ENCODE measurements at places on chromosomes 5 and 9.

DNA sequence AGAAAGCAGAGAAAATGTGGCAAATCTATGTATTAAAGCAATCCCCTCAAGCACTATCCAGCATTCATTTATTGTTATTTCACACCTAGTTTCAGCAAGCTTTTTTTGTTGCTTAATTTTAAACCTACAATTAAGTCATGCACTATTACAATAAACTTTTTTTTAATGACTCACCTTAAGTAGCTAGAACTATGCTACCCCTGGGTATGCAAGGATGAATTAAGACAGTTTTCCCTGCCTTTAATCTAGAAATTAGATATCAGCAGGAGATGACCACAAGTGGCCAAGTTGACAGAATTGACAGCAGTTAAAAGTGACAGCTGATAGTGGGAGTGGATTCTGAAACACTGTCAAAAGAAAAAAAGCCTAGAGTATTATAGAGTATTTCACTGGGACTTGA is 20.0 kb downstream of the ITGA1 start:
- DNase-seq = no peak

- DNase-seq = no peak
Observed at GRCh38 chr9:9122230-9122875, 1322.8 kb upstream of the DMAC1 start.

DNA sequence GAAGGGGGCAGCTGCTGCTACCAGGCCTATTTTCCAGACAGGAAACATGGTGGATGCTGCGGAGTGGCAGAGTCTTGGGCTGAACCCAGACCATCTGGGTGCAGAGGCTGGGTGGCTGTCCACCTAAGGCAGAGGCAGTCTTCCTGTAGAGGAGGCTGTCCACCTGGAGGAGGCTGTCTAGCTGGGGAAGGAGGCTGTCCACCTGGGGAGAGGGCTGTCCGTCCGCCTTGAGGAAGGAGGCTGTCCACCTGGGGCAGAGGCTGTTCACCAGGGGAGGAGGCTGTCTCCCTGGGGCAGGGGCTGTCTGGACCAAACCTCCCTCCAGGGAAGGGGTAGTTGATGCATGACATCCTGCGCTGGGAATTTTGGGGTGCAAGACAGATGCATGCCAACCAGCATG is 39.2 kb upstream of the BARHL1 start:
- no peak for DNase-seq

GRCh38 chr5:115296124-115297022 is at the start of gene CCDC112:
Gene CCDC112, minus strand, starts transcription at chr5:115296654. Its CDS starts 111 bp downstream, at chr5:115296543.
- DNase-seq = no peak

- no peak for DNase-seq
Observed at GRCh38 chr5:135423146-135423845, 23.9 kb downstream of the DCANP1 start.

- no peak for DNase-seq
Observed at GRCh38 chr5:31962871-31963307, 211.2 kb downstream of the GOLPH3 start.
